ENCODE measurements at places on chromosomes 3 and 15. TPM values are rescaled to one million over a fixed set of nuclear protein-coding genes. Genes with fewer than 3 reads are reported as not detected.

ITIH1 gene
- not detected for total RNA-seq

GMNC gene
- not detected for total RNA-seq

EXD1 gene
- not detected for total RNA-seq

KLF15 gene
- total RNA-seq: 0.56 TPM

VGLL3 gene
- 9.3 TPM for total RNA-seq
